ENCODE measurements at places on chromosomes 13 and 19. TPM values are rescaled to one million over a fixed set of nuclear protein-coding genes. Genes with fewer than 3 reads are reported as not detected.

- peaks cover 9% of the 10 kb centered on the region for H3K4me1 ChIP-seq
- no peaks in the 10 kb centered on the region for H3K36me3 ChIP-seq
- no peak for DNase-seq
- no peak overlapping the region for H3K27ac ChIP-seq
These were observed 11.6 kb upstream of the NFIX start for GRCh38 chr19:12983542-12984142.

- DNase-seq, result no peak
- H3K4me3 ChIP-seq, result no peak overlapping the region
- no peaks in the 10 kb centered on the region for H3K4me1 ChIP-seq
- H3K27me3 ChIP-seq, result no peaks in the 10 kb centered on the region
- H3K27ac ChIP-seq, result no peak overlapping the region
These were observed 60.6 kb downstream of the NDFIP2 start for GRCh38 chr13:79541426-79542049.

- no peaks in the 10 kb centered on the region for H3K27me3 ChIP-seq
- H3K36me3 ChIP-seq, result peaks cover 5% of the 10 kb centered on the region
- H3K4me3 ChIP-seq, result no peak overlapping the region
- no peaks in the 10 kb centered on the region for H3K4me1 ChIP-seq
- no peak overlapping the region for H3K27ac ChIP-seq
These were observed 58.6 kb upstream of the SPRY2 start for GRCh38 chr13:80399340-80400163.

DNA sequence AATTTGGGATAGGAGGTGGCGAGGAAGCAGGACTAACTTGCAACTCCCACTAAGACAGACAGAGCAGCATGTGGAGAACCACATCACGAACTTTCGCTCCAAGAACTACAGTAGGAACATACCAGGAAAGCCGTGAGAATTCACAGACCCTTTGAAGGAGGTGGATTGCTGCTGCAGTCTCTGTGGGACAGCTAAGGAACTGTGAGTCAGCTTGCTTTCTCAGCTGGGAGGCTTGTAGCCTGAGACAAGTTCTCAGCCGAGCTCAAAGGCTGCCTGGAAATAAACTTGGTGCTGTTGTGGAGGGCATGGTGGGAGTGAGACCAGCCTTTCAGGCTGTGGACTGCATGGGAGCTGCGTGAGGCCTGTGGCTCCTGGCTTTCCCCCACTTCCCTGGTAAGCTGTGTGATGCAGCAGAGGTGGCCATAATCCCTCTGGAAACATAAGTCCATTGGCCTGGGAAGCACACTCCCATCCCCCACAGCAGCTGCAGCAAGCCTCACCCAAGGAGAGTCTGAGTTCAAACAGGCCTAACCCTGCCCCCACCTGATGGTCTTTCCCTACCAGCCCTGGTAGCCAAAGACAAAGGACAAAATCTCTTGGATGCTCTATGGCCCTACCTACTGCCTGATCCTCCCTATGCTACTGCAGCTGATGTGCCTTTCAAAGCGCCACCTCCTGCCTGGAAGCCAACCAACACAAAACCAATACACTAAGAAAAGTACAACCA lies 441.1 kb upstream of the HTR2A start:
- DNase-seq, result no peak
- no peak overlapping the region for H3K4me3 ChIP-seq
- peaks cover 6% of the 10 kb centered on the region for H3K36me3 ChIP-seq

The ZNF611 gene
- total RNA-seq, result 16.3 TPM

The ZGLP1 gene
- 6.2 TPM for total RNA-seq

The SYNE4 gene
- 0.49 TPM for total RNA-seq
